ENCODE measurements at places on chromosomes 2 and 18.

DNA sequence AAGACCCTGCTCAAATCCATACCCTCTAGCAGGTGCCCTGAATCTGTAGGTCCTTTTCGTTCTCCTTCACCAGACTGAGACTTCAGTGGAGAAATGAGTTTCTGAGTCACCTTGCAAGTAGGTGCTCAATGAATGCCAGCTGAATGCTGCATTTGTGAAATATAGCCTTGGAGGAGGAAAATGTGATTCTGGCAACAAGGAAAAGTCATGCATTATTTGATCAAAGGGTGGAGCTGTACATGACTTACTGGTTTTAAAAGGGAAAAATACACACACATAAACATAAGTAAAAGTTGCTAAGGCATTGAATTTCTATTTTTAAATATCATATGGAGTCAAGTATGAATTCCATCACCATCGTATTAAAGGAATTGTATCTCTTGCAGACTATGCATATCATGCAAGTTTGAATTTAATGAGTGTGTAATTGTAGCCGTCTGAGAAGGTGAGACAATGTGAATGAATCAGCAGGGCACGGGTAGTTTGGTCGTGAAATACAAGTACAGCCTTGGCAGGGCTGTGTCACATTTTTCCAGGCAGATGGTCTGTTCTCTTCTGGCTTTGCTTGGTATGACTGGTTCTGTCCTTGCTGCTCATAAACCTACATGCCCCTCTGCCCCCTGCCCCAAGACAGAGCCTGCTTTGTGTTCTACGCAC is 160.8 kb downstream of the COL6A3 start:
- no peak for DNase-seq

GRCh38 chr2:104868505-104868866 is 14.6 kb downstream of the POU3F3 start:
- no peak for DNase-seq

- DNase-seq: no peak
These were observed 1.1 kb upstream of the TMEFF2 start for GRCh38 chr2:192195548-192196418.

DNA sequence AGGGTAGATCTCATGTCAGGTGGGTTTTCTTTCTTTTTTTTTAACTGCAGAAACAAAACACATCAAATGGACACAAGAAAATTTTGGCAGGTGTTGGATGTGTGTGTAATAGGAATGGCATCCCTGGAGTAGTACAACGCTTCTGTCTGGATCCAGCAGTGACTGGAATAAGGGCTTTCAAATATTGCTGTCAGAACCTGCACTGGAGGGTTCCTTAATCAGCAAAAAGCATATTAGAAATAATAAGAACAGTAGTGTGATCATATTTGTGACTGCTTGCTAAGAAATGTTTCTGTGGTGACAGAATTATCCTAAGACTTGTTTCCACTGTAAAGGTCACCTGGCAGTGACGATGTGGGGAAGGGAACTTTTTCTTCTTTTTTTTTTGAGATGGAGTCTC is 30.8 kb downstream of the CREG2 start:
- DNase-seq: no peak

GRCh38 chr2:190181123-190181669 is 118.7 kb upstream of the MSTN start:
- DNase-seq: no peak

- DNase-seq: no peak
These were observed 336.5 kb upstream of the TFPI start for GRCh38 chr2:187890690-187891089.

DNA sequence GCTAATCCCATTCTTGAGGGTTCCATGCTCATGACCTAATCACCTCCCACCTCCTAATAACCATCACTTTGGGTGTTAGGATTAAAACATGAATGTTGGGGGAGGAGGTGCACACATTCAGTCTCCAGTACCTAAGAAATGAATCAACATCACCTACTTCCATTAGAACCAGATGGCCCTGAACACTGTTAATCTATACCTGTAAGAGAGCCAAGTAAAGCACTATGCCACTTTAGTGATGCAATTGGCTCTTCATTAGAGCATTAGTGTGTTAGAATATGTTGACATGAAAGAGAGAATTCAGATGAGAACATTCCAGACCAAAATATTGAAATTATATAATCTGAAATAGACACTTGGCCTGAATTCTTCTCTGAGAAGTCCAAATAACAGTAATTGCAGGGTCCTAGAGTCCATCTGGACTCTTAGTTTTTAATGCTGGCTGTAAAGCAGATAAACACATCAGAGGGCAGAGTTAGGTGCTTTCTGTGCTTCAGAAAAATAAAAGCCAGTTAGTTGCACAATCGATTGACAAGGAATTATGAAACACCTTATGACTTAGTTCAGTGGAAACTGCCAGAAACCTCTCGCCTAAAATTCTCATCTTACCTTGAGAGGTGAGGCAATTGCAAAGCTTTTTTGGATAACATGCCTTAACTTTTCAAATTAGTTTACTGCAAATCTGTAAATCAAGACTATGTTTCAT is 923.7 kb downstream of the SLC4A3 start:
- DNase-seq: no peak

Measured in T-helper 17 cell (primary cell).